Large intestine (tissue), 12 donors: ENCODE measurements at places on chromosomes 4 and X. TPM values are rescaled to one million over a fixed set of nuclear protein-coding genes. Genes with fewer than 3 reads are reported as not detected.

The RHOXF2 gene
- polyA plus RNA-seq: not detected

The PDLIM3 gene
- 28.2 TPM for polyA plus RNA-seq

The CFAP47 gene
- polyA plus RNA-seq: 0.04 TPM

The CPLX1 gene
- 2.8 TPM for polyA plus RNA-seq

The IL13RA1 gene
- polyA plus RNA-seq: 65.5 TPM

DNA sequence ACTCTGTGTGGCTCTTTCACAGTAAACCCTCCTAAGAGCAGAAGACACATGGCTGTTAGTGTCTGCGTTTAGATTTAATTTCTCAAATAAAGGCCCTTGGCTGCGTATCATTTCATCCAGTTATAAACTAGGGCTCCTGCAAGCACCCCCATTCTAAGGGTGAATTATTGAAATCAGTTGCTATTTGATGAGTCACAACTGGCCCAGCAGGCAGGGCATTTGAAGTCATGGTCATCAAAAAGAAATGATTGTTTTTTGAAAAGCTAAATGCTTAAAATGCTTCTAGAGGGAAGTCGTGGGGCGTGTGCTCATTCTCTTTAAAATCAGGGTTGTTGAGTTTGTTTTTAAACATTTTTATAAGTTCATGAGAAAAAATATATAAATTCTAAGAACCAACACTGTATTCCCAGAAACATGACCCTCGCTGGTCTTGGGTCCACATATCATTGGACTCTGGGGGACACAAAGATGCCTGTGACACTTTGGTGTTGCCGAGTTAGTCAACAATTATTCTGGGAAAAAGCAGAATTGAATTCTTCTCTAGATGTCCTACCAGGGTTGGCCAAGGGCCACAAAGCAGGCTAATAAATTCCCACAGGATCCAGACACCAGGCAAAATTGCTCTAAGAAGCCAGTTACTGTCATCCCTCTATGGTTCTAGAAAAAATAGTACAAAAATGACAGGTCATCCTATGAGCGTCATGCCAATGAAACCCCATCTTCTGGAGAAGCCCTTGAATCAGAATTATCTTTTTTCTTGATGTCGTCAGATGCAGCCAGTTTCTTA, 99.5 kb upstream of the MYOZ2 start:
- DNase-seq: no peak

- DNase-seq: peak; percentile 82
Measured at GRCh38 chr4:74364652-74365491, at the start of gene EREG. Gene EREG, plus strand, starts transcription at chr4:74365145. Its CDS starts 164 bp downstream, at chr4:74365309.

DNA sequence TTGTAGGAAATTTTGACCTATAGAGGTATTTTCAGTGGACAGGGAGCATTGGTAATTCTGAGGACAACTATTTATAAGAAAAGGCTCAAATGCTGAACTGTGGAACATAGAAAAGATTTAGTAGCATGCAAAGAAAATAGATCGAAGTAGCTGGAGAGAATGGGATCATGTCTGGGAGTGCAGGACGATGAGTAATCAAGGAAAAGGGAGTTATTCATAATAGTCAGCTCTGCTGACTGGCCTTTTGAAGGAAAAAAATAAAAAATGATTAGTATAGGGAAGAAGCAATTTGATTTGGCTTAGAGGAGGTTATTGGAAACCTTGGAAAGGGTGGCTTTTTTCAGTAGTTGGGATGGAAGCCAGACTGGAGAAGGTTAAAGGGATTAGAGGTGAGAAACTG, 22.9 kb upstream of the ANK2 start:
- DNase-seq: no peak

- DNase-seq: no peak
Measured at GRCh38 chr4:156169861-156170260, 216.2 kb upstream of the CTSO start.

GRCh38 chr4:16794816-16795445, 103.5 kb downstream of the LDB2 start:
- peak; percentile 13 for DNase-seq

DNA sequence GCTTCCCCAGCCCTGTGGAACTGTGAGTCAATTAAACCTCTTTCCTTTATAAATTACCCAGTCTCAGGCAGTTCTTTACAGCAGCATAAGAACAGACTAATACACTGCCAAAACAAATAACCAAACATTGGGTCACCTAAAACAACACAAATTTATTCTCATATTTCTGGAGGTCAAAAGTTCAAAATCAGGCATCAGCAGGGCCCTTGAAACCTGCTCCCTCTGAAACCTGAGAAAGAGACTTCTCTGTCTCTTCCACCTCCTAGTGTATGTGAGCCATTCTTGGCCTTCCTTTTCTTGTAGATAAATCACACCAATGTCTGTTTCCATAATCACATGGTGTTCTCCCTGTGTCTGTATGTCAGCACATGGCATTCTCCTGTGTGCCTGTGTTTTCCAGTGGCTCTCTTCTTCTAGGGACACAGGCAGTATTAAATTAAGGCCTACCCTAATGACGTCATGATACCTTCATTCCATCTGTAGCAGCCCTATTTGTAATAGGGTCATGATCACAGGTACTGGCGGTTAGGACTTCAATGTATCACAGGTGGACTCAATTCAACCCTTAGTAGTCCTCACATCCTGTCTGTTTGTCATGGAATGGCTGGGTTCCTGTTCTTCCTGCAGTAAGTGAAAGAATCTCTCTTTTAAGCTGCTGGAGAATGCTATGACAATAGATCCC, 147.3 kb upstream of the CLNK start:
- DNase-seq: no peak

GRCh38 chrX:140157611-140158010, 192.3 kb upstream of the CXorf66 start:
- no peak for DNase-seq

GRCh38 chrX:16643176-16643575, 6.8 kb upstream of the S100G start:
- no peak for DNase-seq

GRCh38 chr4:61478340-61478739, 278.2 kb downstream of the ADGRL3 start:
- DNase-seq: no peak

DNA sequence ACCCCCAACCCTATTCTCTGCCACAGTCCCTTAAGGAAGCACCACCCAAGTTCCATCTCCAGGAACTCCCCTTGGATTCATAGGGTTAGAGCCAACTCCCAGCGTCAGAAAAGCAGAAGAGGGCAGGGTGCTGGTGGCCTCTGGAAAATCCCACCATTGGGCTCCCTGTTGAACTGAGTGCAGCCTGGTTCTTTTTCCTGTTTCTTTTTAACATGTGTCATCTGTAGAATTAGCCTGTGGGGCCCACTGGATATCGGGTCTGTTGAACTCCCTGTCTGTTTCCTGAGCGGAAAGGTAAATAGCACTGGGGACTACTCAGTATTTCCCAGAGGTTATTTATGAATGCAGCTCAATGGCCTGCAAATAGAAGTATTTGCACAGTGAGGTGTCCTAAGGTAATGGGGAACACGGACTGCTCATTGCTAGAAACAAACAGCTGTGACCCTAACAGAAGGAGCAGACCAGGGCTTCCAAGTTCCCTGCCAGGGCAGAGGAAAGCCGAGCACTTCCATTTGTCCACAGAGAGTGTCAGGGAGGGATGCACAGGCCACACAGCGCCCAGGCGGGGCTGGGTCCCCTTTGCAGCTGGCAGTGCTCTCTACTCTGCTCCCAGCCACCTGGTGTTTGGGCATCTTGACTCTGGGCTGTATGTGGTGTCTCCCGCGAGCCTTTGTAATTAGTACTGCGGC, 102.6 kb downstream of the FHDC1 start:
- DNase-seq: no peak

DNA sequence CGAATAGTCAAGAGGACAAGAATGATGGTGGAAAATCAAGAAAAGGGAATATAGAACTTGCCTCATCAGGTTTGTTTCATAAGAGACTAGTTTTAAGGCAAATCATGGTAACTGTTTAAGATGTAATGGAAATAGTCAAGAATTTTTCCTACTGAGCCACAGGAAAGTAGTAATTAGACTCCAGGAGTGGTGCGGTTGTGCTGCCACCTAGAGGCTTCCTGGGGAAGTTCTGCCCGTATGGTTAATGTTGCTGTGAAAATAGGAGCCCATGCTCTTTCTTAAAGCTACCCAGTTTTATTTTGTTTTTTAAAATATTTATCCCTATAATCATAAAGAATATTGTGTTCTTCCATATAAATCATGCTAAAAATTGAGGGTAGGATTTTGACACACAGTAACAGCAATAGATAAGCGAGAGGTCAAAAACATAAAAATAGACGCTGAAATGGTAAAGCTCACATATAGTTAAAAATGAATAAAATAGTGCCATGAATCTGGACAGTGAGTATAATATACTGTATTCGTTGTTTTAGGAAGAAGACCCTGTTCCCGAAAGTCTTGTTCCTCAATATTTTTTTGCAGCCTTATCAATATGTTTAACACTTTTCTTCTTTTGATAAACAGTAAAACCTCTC, 87.0 kb downstream of the PHOX2B start:
- peak; percentile 10 for DNase-seq

GRCh38 chr4:121861426-121861825, 8.8 kb downstream of the BBS7 start:
- DNase-seq: peak; percentile 69

GRCh38 chrX:3697701-3698279, 15.7 kb downstream of the PRKX start:
- no peak for DNase-seq

DNA sequence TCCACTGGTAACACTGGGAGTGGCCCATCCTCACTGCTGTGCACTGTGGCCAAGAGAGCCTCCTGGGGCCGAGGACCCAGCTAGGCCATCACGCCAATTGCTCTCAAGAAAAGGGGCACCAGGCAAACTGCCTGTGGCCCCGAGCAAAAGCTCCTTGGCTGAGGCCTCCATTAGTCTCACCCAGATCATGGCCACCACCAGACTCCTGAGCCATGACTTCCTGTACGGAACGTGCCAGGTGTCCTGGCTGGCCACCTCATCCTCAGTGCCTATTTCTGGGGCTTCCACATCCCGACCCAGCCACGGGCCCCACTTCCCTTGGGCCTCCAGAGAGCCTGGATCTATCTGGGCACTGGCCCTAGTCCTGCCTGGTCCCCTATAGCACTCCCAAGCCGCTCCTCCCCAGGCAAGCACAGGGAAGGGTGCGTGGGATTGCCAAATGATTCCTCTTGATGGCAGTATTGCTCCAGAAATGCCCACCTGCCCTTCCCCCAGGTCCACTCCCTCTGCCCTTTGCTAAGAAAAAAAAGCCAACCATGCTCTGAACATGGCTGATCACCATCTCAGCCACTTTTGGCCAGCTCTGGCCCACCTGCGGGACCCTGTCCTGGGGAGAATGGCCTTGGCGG, 212.6 kb upstream of the AGTR2 start:
- no peak for DNase-seq

DNA sequence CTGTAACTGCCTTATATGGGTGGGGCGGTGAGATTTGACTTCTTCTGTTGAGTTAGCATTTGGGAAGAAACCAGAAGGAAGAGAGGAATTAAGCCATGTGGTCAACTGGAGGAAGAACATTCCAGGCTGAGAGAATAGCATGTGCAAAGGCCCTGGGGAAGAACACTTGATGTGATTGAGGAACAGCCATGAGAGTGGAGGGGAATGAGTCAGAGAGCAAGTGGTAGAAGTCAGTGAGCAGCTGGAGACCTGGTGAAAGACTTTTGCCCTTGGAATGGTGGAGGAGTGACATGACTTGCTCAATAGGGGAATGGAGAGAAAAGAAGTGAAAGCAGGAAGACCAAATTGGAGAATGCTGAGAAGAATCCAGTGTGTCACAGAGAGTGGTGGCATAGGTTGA, 327.8 kb upstream of the HAND2 start:
- no peak for DNase-seq
